ENCODE measurements at places on chromosomes 11 and 22.
A peak's percentile ranks its signal among the peaks of the same experiment; 100 is the strongest.

DNA sequence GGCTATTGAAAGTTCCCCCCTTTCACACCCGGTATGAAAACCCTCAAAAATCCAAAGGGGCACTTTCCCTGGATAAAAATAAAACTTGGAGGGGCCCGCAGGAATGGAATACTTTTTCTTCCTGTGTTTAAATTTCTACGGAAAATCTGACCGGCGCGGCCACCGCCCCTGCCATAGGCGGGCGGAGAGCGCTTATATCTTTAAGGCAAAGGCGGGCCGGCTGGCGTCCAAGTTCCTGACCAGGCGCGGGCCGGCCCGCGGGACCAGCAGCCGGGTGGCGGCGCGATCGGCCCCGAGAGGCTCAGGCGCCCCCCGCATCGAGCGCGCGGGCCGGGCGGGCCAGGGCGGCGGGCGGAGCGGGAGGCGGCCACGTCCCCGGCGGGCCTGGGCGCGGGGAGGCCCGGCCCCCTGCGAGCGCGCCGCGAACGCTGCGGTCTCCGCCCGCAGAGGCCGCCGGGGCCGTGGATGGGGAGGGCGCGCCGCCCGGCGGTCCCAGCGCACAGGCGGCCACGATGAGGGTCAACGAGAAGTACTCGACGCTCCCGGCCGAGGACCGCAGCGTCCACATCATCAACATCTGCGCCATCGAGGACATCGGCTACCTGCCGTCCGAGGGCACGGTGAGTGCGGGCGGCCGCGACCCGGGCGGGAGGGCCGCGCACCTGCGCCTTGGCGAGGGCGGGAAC is at the start of gene ANO1:
ANO1 (plus strand) TSS at position 223 of the 686 bp plus-strand sequence; CDS start at position 513, 290 bp downstream.
- DNase-seq, result no peak

- DNase-seq, result peak; percentile 62
These were observed 92.2 kb upstream of the ALKBH3 start for GRCh38 chr11:43788421-43788820.

DNA sequence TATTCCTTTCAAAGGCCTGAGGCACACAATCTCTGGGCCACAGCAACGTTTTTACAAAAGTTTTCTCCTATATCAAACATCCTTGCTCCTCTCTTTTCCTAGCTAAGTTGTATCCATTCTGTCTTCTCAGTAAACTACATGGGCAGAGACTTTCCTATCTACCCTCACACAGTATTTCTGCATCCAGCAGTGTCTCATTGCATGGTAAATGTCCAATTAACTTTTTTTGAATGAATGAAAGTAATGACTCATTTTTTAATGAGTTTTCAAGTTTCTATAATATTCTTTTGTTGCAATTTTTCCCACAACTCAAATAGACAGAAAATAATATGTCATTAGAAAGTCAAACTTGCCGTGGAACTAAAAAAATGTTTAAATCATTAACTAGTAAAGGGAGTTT is 688.6 kb downstream of the JRKL start:
- DNase-seq, result no peak

DNA sequence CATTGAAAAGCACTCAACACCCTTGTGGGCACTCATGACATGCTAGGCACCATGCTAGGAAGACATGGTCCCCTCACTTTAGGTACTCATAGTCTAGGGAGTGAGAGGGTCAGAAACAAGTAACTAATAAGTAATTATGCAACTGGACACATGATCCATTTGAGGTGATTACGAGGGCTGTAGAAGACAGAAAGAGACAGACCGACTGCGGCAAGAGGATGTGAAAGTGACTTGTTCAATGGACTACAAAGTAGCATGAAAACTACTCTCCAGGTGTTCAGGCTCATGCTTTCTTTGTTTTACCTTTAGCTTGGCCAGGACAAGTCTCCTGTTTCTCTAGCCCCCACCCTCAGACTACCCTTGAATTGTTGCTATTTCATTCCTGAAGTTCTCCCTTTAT is 310.8 kb upstream of the SORL1-AS1 start:
- no peak for DNase-seq

DNA sequence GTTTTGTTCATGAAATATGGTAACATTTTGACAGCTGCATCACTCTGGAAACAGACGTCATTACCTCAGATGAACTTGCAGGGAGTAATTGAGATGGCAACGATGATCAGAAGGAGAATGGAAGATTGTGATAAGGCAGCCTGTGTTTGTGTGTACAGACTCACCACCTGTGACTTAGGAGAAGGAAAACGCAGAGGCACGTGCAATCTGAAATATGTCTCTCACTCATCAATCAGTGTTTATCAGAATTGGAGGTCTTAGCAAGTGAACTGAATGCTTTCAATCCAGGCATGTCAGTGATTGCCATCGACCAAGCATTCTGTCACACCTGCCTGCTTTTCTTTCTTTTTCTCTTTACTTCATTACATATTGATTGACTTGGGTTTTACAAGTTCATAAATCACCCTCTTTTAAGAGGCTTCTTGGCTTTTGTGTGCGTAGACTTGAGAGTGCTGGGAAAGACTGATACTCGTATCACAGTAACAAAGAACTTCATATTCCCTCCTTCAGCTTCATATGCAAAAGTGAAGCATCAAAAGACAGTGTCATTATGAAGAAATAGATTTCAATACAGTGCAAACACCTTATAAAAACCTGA is 24.6 kb downstream of the FAT3 start:
- DNase-seq, result no peak

GRCh38 chr11:131776211-131776610 is 405.8 kb downstream of the NTM start:
- DNase-seq, result no peak

DNA sequence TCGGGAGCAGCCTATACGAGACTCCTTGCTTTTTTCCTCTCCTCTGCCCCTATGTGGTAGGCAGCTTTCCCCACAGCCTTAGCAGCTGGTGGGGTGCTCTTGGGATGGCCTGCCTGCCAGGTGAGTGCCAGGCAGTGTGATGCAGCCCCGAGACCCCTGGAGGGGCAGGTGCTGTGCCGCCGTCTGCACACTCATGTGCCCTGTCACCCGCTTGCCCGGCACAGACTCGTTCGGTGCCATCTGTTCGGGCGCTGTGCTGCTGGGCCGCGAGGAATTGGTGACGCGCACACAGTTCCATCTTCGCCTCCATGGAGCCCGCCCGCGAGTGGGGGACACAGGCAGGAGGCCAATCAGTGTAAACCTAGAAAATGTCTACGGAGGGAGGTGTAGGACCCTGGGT is 15.1 kb downstream of the TRMU start:
- no peak for DNase-seq

All from GDM1 (cell line).